Activated CD8-positive, alpha-beta memory T cell treated with anti-CD3 and anti-CD28 coated beads, Interleukin-2, amount 50 U/mL, for 48 hours (primary cell): ENCODE measurements at places on chromosomes 3 and 15.

- DNase-seq = no peak
These were observed 150.7 kb downstream of the TMCO5A start for GRCh38 chr15:38085114-38085513.

DNA sequence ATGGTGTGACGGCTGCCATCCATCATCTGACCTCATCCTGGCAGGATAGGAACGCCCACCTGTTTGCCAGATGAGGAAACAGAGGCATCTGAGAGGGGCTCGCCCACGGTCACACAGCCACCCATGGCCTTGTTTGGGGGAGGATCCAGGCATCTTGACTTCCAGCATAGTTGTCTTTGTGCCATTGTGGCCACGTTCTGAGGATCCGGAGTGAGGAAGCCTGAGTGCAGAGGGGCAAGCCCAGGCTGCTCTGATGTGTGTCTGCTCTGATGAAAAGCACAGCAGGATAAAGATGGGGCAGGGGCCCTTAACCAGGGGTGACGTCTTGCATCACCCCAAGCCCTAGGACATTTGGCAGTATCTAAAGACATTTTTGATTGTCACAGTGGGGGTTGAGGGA, 58.7 kb downstream of the FGD5 start:
- DNase-seq = no peak

- DNase-seq = peak; percentile 60
These were observed 56.4 kb upstream of the ARRDC4 start for GRCh38 chr15:97903971-97904572.

DNA sequence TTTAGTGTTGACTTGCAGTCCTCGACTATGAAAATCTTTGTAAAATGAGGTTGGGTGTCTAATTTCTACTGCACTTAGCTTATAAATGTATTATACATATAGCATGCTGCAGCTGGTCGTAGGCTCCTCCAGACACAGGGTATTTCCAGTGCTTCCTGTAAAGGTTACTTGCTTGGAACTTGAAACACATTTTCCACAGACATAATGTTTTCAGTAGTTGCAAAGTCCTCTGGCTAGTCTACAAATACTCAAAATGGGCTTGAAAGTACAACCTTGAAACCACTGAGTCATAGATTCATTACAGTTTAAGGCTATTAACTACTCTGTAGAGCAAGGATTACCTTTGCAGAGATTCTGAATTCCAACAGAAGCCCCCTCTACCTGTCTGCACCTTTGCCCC, 464.1 kb downstream of the RAP2B start:
- DNase-seq = no peak

DNA sequence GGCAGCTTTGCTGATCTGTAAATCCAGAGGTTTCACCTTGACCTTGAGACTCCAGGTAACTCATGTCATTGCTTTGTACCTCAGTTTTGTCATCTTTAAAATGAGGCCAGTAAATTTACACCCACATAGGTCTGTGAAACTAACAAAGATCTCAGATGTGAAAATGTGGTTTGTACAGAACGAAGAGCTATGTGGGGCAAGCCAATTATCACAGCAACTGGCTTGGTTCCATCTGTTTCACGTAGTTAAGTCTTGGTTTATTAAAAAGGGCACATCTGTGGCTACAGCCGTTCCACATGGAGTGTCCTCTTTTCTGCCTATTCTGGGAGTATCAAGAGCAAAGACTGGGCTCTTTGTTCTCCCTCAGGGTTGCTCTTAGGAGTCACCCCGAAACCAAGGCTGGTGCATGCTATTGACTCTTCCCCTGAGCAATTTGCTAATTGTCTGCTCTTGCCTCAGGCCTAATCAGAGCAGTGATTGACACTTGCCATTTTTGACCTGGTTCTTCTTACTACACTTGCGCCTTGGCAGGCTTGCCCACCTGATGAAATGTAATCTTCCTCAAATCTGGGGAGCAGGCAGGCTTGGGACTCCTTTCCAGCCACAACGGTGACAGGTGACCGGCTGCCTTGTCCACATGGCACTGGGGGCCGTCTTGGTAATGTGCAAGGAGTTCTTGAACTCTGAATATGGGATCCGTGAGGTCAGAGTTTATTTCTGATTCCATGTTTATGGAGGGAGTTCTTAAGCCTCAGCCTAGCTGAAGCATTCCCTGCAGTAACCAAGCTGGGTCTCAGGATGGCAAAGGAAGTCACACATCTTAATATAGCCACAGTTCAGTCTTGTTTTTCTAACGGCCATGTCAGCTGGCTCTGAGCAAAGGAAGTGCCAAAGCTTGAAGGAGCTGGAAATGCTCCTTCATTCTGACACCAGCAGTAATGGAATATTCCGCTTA, 40.1 kb downstream of the EAF1 start:
- DNase-seq = no peak

- DNase-seq = no peak
These were observed 40.1 kb downstream of the ANAPC13 start for GRCh38 chr3:134445636-134446035.

DNA sequence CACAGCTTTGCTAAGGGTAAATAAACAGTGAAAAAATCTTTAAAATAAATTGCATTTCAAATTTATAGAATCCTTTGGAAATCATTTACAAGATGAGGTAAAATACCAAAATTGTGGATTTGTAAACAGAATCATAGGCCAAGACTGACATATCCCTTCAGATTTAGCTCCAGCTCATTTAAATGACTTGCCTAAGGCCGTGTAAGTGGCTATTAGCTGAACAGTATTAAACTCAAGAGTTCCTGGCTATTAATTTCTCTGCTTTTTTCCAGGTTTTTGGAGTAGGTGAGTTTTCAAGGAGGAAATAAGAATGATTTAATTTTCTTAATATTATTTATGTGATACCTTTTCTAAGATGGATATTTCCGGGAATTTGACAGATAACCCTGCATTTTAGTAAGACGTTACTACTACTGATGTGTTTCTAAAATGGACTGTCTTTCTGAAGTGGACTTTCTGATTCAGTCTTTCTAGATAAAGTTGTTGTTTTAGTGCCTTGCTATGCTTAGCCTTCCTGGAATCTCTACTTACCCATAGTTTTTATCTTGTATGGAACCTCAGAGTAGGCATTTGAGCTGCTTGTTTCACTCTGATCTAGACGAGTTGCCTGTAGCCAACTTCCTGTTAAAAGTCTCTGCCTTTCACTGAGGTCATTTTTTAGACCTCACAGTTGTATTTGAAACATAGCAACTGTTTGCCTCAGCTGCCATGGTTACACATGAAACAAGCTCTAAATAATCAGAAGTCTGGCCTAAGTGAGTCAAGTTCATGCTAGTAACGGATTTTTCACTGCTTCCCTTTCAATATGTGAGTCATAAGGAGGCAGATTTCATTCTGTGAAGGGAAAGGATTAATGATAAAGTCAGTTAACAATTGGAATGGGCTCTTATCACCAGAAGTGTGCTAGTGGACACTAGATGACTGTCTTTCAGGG, 127.0 kb downstream of the KLHL25 start:
- no peak for DNase-seq

DNA sequence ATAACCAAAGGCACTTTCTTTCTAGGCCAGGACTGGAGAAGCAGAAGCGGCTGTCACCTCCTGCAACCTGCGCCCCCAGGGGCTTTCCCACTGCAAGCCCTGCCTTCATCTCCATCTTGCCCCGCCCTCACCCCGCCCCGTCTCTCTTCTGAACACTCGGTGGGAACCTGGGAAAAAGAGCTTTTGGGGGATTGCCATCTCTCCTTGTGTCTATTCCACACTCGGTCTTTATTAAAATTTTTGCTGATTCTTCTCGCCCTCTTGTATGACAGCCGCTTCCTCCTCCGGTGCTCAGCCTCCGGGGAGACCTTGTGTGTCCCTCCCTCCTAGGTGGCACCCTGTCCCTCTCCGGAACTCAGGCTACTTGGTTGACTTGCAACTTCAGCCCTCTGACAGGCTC, 41.9 kb upstream of the SPESP1 start:
- DNase-seq = no peak

DNA sequence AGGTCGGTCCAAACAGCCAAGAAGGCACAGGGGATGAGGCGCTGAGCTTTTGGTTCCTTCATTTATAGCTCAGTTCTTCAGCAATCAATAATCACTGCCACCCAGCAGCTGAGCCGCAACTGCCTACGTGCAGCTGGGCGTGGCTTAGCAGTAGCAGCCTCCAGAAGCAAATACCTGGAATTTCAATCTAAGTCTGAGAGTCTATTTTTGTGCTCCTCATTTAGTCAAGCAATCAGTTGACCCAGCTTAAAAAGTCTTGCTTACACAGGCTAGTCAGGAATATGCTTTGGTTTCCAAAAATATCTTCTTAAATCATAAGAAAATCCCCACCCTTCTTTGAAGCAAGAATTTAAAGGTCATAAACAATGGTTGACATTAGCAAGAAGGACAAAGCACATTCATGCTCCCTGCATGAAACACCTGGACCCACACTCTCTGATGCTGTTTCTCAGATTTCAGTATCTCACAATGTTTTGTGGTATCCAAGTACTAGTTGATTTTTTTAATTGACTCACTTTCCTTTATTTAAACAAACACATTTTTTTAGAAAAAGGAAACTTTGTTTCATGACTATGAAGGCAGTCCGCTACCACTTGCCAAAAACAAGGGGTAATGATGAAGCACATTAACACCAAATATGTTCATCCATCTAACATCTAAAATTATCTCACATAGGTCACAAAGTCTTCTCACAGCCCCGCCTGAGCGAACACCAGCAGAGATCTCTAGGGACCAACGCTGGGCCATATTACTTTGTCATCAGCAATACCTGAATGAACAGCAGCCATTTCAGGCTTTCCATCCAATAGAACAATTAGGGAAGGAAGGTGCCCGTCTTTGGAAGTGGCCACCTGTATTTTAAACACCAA, 106.1 kb downstream of the OXNAD1 start:
- DNase-seq = no peak

DNA sequence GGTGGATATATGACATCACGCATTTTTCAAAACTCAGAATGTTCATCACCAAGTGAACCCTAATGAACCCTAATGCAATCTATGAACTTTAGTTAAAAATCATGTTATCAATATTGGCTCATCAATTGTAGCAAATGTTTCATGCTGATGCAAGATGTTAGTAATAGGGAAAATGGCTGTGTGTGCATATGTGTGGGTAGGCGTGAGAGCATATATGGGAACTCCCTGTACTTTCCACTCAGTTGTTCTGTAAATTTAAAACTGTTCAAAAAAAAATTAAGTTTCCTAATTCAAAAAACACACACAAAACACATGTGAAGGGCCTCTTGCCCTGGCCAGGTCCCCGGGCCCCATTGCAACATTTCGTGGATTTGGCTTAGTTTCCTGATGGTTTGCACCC, 89.7 kb upstream of the PROK2 start:
- DNase-seq = no peak

- DNase-seq = peak; percentile 82
These were observed 2.4 kb upstream of the CD96 start for GRCh38 chr3:111539351-111540331.

GRCh38 chr3:131796111-131796510, 238.7 kb downstream of the CPNE4 start:
- no peak for DNase-seq

GRCh38 chr3:11260460-11260859, 11.7 kb upstream of the ATG7 start:
- DNase-seq = no peak
